BE2C (cell line): ENCODE measurements at places on chromosomes 13 and 19.
A peak's percentile ranks its signal among the peaks of the same experiment; 100 is the strongest.

DNA sequence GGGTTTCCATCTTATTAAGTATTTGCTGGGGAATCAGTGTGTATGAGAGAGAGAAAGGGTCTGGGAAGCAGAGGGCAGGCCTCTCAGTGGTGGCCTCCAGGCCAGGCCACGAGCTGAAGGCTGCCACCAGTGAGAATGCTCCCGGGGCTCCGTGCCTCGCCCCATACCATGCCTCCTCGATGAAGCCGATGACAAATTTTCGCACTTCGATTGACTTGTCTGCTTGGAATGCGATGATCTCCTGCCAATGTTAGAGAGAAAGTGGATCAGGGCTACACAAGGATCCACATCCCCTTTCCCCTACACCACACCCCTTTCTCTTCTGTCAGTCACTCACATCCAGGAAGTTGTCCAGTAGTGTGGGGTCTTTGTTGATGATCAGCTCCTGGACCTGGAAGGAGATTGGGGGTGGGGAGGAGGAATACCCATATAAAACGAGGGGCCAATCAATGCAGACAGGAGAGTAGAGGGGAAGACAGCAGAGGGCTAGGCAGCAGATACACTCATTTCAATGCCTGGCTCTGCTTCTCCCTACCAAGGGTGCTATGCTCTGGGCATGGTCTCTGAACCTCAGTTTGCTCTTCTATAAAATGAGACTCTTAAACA is 10.7 kb downstream of the SYMPK start:
- DNase-seq = no peak

DNA sequence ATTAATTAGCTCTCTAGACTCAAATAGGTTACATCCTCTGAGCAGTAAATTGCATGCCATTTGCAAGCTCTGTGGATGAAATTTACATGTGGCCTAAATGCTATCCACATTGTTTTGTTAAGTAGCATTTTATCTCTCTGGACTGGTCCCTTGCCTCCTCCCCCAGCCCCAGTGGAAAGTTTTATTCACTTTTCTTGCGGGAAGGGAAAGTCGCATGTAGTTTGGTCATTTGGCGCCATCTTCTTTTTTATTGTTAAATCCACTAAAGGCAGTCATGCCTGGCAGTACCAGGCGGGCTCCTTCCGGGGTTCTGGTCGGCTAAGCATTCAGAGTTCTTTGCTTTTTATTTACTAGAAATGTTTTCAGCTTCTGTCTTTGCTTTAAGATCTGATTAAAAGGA is 188.7 kb downstream of the TM9SF2 start:
- DNase-seq = no peak

DNA sequence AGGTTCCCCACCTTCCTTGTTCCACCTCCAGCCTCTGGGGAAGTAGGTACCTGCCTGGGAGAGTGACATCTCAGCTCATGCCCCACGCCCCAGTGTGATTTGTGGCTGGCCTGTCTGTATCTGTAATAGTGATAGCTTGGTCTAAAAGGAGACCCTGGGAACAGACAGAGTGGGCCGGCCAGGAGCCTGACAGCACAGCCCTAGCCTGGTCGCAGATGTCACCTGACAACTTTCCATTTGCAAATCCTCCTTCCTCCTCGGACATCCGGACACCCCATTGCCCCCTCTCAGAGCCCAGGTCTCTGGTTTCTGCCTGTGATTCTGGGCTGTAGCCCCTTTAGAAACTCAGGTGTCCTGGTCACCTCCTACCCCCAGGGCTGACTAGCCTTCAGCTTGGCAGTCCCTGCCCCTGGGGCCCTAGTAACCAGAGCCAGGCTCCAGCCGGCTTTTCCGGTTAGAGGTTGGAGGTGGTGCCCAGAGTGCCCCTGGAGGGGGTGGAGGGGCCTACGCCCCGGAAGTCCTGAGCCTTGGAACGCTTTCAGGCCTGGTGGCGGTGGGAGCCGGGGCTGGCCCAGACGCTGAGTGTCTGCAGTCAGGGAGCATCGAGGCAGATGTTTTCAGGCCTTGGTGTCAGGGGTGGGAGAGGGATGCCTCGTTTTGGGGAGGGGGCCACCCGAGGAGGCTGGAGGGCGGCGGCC is 6.5 kb downstream of the LRRC8E start:
- no peak for DNase-seq

GRCh38 chr13:37715606-37716015 is 117.0 kb upstream of the POSTN start:
- DNase-seq = no peak

- DNase-seq = no peak
Observed at GRCh38 chr13:106484084-106484483, 51.4 kb downstream of the EFNB2 start.

- DNase-seq = peak; percentile 97
Observed at GRCh38 chr19:50728084-50728737, 5.0 kb downstream of the CLEC11A start.

- DNase-seq = no peak
Observed at GRCh38 chr13:79803989-79804388, 323.0 kb downstream of the NDFIP2 start.

GRCh38 chr19:18280247-18281081 is 958 bp downstream of the JUND start:
- peak; percentile 84 for DNase-seq

DNA sequence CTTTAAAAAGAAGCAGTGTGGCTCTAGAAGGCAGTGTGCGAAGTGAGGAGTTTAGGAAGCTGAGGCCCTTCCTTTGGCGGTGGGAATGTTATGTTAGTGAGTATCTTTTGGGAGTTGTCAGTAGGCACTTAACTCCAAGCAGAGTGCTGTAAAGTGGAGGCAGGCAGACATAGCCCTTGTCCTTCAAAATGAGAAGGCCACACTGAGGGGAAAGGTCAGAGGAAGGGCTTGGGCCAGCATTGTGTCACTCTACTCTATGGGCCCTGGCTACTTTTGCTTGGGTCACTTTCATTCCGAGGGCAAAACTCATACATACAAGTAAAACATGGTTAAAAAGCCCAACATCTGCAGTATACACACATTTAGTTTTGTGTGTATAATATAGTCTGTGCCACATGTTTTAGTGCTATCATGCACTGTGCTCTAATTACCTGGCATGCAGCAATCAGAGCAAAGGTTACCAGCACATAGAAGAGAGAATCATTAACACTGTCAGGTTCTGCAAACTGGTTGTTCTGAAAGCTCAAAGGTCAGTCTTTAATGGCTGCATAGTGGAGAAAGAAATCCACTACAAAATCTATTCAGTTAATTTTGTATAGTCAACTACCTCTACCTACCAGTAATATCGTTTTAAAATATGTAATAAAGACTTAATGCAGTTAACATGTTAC is 64.4 kb downstream of the WASF3 start:
- no peak for DNase-seq

- DNase-seq = no peak
Observed at GRCh38 chr13:112791663-112792440, 102.0 kb downstream of the ATP11A start.

- no peak for DNase-seq
Observed at GRCh38 chr19:32594021-32594420, 13.0 kb downstream of the PDCD5 start.

- DNase-seq = no peak
Observed at GRCh38 chr13:30690282-30691188, 44.8 kb upstream of the ALOX5AP start.

- no peak for DNase-seq
Observed at GRCh38 chr13:73984201-73984600, 150.0 kb downstream of the KLF12 start.

- no peak for DNase-seq
Observed at GRCh38 chr13:42022796-42023493, 25.5 kb upstream of the DGKH start.

DNA sequence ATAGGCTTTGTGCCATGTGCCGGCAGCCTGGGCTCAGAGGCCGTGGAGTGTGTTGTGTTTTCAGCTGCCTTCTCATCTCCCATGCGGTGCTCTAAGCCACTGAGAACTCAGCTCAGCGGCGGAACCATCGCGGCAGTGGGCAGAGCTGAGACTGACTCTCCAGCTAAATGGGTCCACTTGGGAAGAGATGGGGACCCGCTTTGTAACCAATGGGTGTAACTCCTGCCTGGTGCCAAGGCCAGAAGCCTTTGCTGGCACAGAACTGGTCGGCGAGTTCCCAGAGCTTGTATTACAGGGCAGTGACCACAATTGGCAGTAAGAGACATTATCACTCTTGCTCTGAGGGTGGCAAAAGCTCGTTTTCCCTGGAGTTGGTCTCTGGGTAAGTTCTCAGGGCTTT is 183.0 kb downstream of the STK24 start:
- DNase-seq = no peak

- DNase-seq = no peak
Observed at GRCh38 chr13:111938741-111939665, 127.9 kb upstream of the SOX1 start.

DNA sequence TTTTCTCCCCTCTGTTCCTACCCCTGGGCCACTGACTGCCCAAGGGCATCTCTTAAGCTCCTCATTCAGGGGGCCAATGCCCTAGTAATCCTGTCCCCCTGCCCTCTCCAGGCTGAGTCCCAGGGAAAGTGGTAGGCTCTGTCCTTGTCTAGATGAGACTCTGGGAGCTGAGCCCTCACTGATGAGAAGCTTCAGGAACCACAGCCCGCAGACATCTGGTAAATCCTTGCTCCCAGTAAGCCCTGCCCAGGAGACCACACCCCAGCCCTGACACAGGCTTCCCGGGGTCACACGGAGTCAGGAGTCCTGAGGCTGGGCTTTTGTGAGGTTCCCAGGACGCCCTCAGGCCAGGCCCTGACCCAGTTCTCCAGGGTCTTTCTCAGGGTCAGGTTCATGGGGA is 1.9 kb downstream of the CEACAM4 start:
- DNase-seq = no peak
